NCI-H1048 (cell line): ENCODE measurements at places on chromosomes 13 and 19.

DNA sequence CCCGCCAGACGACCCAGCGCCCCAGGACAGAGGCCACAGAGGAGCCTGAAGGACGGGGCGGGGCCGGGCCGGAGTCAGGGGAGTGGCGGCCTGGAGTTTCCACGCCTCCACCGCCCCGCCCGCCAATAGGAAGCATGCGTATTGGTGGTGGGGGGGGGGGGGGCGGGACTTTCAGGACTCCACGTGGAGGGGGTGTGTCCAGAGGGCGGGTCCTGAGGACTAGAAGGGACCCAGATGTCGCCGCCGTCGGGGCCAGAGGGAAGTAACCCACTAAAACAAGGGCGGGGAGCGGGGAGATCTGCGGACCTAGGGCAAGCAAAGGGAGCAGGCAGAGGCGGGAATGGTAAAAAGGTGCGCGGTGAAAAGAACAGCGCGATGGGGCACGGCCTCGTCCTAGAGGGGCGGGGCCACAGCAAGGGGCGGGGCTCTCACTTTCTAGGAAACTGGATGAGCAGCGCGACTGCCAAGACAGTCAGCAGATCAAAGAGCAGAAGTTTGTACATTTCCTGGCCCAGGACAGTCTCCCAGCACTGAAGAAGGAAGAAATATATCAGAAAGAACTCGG is 2.8 kb upstream of the LENG1 start:
- DNase-seq = peak; percentile 43

DNA sequence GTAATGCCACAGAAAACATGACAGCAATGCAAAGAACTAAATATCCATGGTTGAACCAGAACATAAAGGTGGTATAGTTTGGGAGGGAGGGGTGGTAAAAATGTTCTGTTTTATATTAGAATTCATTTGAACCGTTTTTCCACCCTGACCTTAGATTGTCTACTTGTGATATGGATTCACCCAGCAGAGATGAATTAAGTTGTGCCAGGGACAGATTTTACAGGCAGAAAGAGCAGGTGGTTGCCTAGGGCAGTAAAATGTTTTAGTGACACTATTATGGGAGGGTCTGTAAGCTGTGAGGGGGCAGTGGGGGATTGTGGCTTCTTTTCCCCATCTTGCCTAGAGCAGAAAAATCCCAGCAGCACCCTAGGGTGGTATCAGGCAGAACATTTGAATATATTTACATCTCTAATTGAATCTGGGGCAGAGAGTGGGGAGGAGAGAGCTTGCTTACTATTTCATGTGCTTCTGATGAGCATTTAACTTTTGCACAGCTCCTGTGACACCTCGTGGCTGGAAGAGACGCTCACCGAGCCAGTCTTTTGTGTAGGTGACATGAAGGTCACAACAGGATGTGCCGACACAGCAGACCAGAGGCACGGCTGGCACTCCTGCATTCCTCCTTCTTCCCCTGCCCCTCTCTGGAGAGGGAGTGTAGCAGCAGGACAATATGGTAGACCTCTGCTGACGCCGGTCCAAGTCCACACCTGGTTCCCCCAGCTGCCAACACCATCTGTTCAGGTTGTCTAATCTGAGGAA is 452.3 kb downstream of the IRS2 start:
- no peak for DNase-seq

DNA sequence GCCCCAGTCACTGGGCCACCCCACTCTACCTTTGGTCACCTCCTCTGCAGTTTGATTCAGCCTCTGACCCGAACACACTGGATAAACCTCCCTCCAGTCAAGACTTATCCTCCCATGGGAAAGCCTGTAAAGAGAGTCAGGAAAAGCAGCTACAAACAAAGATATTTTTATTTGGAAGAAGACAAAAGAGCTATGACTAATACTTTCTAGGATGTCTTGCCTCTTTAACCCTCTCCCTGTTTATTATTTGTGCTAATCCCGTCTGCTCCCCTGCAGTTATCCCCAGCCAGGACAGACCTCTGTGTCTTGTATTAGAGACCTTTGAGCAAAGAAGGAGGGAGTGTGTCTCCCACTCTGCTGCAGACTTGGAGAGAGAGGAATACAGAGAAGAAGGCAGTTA is 178.3 kb downstream of the EFNB2 start:
- DNase-seq = no peak

GRCh38 chr13:33913829-33914228 is 95.9 kb downstream of the RFC3 start:
- no peak for DNase-seq

DNA sequence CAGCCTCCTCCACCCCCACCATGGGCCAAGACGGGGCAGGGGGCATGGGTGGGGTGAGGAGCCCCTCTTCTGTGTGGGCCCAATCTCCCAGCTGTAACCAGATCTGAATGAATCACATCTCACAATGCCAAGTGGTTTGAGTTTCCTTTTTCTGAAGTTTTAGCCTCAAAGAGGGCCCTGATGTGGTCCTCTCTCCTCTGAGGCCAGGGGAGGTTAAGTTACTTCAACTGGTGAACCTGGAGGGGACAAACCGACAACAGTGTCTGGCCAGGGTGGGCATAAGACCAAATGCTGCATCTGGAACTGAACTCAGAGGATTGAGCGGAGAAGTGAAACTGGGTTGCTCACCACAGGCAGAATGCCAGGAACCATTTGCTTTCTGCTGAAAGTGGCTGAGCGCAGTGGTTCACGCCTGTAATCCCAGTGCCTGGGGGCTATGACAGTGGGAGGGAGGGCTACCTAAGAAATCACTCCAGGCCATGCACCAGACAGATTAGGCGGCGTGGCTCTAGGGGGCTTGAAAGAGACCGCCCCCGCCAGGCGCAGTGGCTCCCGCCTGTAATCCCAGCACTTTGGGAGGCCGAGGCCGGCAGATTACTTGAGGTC is 15.4 kb upstream of the IRGC start:
- no peak for DNase-seq

GRCh38 chr19:51326216-51327065 is 15.0 kb downstream of the IGLON5 start:
- no peak for DNase-seq

DNA sequence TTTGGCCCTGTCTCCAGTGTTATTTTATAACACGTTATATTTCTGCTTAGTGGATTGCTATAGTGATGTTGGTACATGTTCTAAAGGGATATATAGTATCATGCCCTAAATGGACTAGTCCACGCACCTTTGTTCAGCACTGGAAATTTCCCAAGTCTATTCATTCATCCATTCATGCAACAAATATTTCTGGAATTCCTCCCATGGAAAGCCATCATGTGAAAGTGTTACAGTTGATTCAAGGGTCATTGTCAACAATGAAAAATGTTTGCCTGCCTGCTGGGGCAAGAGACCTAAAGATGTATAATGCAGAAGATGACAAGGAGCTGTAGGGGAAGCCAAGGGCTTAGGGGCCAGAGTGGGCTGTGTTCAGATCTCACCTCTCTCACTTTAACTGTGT is 10.8 kb upstream of the HSPH1 start:
- no peak for DNase-seq

DNA sequence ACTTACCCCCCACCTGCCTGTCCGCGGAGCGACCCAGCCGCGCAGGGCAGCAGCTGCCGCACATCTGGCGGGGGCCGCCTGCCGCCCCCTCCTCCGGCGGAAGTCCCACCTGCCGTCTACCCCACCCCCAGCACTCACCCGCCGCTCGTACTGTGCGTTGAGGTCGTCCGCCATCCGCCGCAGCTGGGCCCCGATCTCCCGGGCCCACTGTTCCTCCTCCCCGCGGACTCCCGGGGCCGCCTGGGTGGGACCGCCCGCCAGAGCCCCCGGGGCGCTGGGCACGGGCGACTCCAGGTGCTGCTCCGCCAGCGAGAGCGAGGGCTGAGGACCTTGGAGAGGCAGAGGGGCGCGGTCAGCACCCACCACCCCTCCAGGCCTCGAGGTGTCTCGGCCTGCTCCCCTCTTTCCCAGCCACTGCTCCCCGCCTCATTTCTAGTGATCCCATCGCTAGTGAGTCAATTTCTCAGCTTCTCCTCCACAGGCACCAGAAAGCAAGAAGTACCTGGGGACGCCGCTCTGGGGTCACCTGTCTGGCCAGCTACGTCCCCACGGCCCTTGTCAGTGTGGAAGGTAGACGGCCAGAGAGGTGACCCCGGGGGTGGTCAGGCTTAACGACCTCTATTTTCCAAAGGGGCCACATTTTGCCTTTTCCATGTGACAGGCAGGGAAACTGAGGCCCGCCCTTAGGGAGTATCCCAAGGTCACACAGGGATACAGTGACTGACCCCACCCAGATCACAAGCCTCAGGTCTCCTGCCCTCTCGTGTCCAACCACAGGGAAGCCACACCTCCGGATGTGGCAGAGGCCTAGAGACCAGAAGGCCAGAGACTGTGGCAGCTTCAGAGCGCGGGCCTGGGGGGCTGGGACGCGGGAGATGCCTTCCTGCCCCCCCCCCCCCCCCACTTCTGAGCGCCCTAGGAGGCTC is 4.3 kb downstream of the BBC3 start:
- DNase-seq = no peak

GRCh38 chr19:16039545-16039944 is 36.8 kb upstream of the TPM4 start:
- DNase-seq = no peak
